ENCODE measurements at places on chromosomes 4 and X.

DNA sequence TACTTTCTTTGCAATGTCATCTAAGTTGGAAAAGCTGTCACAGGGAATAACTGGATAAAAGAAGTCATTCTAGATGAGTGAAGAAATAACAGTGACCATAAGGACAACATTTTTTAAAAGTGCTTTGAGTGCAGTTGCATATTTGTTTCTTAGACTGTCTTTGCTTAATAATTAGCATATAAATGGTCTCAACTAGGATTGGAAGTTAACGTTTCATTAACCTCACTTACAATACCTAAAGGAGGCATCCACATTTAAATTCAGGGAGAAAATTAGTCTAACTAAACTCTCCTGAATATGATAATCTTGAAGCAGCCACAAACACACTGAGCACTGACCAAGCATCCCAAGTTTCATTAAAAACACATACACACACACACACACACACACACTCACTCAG is 780.7 kb downstream of the PCDH18 start:
- no peak for DNase-seq

DNA sequence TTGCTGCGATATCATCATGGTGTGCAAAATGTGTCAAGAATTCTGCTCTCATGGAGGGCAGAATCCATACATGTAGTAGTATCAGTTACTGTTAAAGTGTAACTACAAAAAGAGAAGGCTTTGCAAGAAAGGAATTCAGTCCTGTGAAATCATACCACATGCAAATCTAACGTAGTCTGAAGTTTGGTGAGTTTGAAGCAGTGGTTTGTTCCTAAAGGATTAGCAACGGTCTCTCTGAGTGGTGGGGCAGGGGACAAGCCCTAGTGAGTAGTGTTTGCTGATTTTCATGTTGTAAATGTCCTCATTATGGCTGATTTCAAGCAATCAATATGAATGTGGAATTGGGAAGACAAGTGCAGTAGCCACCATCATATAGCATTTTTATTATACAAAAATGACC is 47.1 kb upstream of the CLNK start:
- DNase-seq: no peak

DNA sequence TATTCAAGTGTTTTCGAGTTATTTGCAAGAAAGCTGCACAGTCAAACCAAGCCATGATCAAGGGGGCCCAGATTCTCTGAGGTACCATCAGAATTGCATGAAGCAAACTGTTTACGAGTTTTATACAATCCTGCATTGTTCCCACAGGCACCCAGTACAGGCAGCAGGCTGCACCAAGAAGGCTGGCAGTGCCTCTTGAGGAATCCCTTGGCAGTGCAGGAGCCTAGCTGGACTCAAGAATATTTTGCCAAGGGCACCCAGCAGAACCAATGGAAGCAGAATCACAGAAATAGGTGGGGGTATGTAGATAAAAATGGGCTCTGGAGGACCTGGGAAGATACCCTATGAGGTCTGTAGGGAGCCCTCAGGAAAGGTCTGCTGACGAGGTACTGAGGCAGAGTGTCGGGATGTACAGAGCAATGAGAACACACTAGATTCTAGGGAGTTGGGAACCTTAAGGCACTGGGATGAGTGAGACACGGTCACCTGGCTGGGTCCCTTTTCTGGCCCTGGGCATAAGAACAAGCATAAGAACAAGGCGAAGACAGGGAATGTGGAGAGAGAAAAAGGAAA is 2.5 kb upstream of the PLP1 start:
- DNase-seq: no peak

DNA sequence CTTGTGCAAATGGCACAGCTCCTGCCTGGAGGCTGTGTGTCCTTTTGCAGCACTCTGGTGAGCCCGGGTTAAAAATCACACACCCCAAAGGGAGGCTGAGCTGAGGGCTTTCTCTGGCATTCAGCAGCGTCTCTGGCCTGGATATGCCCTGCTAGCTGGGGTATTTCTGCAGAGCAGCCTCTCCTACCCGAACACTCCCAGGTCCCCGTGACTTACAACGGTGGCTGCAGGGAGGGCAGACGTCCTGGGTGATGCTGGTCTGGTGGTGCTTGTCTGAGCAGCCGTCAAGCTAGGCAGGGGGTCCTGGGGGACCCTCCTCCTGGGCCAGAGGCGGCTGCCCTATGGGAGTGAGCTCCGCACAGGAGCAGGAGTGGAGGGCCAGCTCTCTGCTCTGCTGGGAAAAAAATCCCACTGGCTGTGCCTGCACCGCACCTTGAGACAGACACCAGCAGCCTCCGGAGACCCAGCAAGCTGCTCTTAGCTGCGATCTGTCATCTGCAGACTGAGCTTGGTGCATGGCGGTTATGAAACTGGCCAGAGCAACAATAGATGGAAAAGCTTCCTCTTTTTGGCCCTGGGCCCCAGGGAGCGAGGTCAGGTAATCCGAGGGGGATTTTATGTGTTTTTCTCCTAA is 41.3 kb upstream of the ASMTL start:
- DNase-seq: no peak

DNA sequence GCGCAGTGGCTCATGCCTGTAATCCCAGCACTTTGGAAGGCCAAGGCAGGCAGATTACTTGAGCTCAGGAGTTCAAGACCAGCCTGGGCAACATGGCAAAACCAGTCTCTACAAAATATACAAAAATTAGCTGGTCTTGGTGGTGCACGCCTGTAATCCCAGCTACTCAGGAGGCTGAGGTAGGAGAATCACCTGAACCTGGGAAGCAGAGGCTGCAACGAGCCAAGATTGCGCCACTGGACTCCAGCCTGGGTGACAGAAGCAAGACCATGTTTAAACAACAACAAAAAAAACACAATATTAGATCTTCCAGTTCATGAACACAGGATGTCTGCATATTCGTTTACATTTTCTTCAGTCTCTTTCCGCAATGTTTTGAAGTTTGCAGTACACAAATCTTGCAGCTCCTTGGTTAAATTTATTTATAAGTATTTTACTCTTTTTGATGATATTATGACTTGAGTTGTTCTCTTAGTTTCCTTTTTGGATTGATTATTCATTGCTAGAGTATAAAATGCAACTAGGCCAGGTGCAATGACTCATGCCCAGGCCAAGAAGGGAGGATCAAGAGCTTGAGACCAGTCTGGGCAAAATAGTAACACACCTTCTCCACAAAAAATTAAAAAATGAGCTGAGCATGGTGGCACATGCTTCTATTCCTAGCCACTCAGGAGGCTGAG is 30.4 kb upstream of the ABCG2 start:
- DNase-seq: no peak

- no peak for DNase-seq
Measured at GRCh38 chrX:134631426-134632346, 26.6 kb downstream of the PLAC1 start.

- DNase-seq: no peak
Measured at GRCh38 chr4:183499389-183499788, 5.5 kb upstream of the ING2 start.

DNA sequence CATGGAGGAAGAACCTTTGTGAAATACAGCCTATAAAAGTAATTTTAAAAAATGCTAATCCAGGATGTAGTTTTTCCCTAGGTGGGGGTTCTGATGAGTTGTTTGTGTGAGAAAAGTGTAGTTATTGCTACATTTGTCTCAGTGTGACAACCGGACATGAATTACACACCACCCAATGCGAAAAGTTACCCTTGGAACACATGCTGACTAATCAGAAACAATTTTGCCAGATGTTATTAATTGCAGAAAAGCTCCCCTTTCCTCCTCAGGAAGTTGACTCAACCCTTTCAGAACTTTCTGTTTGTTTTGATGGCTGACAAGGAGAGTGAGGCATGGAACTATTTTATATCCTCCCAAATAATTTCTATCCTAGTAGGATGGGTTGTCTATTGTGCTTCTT is 38.1 kb upstream of the EDA2R start:
- no peak for DNase-seq

- no peak for DNase-seq
Measured at GRCh38 chr4:146105464-146105863, 70.1 kb upstream of the LSM6 start.

Measured in stimulated activated CD8-positive, alpha-beta memory T cell treated with anti-CD3 and anti-CD28 coated beads, Interleukin-2, amount 100 ng/mL, for 48 hours (primary cell).